LHCN-M2 (cell line): ENCODE measurements at places on chromosomes 5 and 9. TPM values are rescaled to one million over a fixed set of nuclear protein-coding genes. Genes with fewer than 3 reads are reported as not detected.

TJP2 gene
- 25.7 and 28.2 TPM in 2 replicates for total RNA-seq

TRAF1 gene
- 0.90 and 0.98 TPM in 2 replicates for total RNA-seq

SLC36A3 gene
- not detected in 2 replicates for total RNA-seq

AHRR gene
- total RNA-seq, result 43.2 and 52.0 TPM in 2 replicates

MSMP gene
- not detected in 2 replicates for total RNA-seq

SLCO6A1 gene
- total RNA-seq, result not detected in 2 replicates

FOXE1 gene
- total RNA-seq, result not detected in 2 replicates

FCN2 gene
- total RNA-seq, result not detected in 2 replicates

APBA1 gene
- total RNA-seq, result 3.1 TPM in 2 replicates

HAPLN1 gene
- under 0.01 TPM in 1 of 2 replicates, not detected in the other for total RNA-seq

CWC27 gene
- 9.0 and 14.5 TPM in 2 replicates for total RNA-seq

ABL1 gene
- 63.4 and 70.9 TPM in 2 replicates for total RNA-seq

PCDHGB1 gene
- total RNA-seq, result 6.8 and 8.1 TPM in 2 replicates

GRM6 gene
- total RNA-seq, result not detected in 2 replicates

GRCh38 chr5:178544166-178544834, 45.9 kb downstream of the COL23A1 start:
- DNase-seq, result no peak

DNA sequence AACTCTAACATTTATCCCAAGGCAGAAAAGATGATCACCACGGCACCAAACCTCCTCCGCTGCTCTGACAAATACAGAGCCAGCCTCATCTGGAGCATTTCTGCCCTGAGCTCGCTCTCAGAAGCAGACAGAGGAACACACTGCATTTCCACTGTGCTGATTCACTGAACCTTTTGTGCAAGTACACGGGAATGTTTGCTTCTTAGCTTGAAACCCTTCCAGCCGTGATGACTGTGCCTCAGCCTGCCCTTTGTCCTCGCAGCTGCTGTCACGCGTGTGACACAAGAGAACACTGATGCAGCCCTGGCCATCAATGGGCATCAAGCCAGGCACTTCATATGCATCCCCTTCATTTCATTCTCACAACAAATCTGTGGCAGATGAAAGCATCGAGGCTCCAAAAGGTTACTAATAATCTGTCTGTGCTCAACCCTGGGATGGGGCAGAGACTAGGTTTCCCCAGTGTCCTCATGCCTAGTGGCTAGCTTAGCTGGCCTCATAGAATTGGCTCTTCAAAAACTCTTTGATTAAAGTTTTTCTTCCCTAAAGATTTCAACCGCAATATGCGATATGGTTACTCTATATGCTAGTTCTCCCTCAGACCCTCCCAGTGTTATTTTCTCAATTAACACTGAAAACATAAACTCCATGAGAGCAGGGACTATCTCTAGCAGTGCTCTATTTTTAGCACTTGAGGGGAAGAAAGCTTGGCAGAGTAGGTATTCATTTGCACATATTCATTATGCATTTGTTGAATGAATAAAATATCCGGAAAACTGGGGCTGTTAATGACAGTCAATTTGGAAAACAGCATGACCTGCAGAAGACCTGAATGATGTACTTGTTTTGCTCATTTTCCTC, 7.3 kb downstream of the CDC14B start:
- DNase-seq, result peak; percentile 93

GRCh38 chr5:10601246-10602030, 37.6 kb downstream of the ANKRD33B start:
- DNase-seq, result peak; percentile 84

DNA sequence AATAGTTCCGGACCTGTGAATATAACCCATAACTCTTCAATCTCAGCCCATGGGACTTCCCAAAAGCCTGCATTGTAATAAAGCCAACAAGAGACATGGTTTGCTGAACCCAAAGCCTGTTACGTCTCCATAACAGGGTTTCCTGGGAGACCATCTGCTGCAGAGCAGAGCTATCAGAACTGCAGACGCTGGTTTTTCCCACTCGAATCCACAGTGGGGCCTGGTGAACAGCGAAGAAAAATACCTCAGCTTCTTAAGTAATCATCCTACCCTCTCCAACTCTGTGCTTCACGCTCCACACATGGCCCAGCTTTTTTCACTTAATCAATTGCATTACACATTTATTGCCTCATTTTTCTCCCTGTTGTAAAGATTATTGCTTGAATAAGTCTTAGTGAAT, 409.5 kb upstream of the GRIA1 start:
- DNase-seq, result no peak

DNA sequence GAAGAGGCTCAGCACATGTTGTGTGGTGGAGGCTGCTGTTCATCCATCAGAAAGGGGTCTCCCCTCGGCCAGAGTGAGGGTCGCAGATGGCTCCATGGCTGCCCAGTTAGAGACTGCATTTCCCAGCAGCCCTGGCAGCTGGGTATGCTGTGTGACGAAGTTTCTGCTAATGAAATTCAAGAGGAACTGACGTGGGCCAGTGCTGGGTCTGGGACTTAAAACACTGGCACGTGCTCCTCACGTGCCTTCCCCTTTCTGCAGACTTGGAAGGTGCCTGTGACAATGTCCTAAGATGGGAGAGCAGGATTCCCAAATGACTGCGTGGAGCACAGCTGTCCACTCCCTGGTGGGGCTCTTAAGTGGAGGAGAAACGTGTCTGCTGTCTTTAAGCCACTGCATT, 114.5 kb upstream of the RAPGEF1 start:
- DNase-seq, result no peak

DNA sequence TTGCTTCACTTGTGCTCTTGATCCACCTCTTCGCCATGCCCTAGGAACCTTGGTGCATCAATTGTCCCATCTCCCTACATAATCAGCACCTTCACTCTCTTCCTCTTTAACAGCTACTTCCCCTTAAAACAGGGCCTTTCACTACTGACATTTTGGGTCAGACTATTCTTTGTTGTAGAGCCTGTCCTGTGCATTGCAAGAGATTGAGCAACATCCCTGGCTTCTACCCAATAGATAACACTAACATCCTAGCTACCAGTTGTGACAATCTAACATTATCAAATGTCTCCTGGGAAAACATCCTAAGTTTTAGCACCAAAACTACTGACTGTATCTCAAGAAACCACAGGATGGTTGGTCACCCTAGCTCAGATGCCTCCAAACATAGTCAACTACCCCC, 854.3 kb upstream of the DMAC1 start:
- no peak for DNase-seq

DNA sequence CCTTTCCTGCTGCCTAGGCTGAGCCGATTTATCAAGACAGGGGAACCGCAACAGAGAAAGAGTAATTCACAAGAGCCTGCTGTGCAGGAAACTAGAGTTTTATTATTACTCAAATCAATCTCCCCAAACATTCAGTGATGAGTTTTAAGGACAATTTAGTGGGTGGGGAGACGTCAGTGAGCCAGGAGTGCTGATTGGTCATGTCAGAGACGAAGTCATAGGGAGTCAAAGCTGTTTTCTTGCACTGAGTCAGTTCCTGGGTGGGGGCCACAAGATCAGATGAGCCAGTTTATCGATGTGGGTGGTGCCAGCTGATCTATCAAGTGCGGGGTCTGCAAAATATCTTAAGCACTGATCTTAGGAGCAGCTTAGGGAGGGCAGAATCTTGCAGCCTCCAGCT, 19.0 kb downstream of the SNX24 start:
- no peak for DNase-seq

DNA sequence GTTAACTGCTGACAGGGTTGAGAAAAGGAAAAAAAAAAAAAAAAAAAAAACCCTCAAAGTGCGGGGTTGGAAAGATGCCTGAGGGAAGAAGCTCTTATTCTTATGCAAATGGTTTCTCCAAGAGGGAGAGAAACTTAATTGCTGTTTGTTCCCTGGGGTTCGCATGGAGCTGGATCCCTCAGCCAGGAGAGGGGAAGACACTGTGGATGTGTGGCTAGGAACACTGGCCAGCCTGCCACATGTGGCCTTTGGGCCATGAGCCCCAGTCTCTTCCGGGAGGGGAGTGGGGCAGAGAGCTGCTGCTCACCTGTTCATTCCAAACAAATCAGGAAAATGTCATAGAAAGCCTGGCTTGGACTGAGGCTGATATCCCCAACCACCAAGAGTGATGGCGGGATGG, 9.4 kb upstream of the SCGB3A2 start:
- no peak for DNase-seq

GRCh38 chr5:83527221-83527620, 55.7 kb downstream of the VCAN start:
- DNase-seq, result peak; percentile 77

DNA sequence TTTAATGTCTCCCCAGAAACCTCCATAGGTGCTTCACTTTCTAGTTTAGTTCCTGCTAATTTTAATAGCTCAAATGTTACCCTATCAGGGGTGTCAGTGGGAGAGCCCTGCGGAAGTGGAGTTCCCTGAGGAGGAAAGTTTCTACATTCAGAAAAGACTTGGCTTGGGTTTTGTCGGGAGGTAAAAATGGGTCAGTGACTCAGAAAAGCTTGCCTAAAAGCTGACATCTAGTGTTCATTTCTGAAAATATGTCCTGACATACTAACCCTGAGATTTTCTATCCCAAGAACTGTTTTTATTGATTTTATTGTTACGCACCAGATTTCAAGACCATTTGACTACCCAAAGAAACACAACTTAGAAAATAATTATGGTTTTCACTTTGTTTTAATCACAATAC, 40.9 kb upstream of the GLDC start:
- DNase-seq, result peak; percentile 32

- peak; percentile 48 for DNase-seq
These were observed 132.4 kb upstream of the EPB41L4A start for GRCh38 chr5:112551419-112552032.

GRCh38 chr5:91179018-91179417, 204.1 kb downstream of the ARRDC3 start:
- no peak for DNase-seq

- DNase-seq, result no peak
These were observed 181.3 kb downstream of the ESM1 start for GRCh38 chr5:54804086-54804485.

GRCh38 chr5:133839090-133839489, 129.3 kb downstream of the C5orf15 start:
- no peak for DNase-seq

GRCh38 chr9:97136421-97136820, 97.5 kb upstream of the CTSV start:
- DNase-seq, result no peak

- no peak for DNase-seq
These were observed 11.4 kb downstream of the PSD2 start for GRCh38 chr5:139806726-139807646.

- no peak for DNase-seq
These were observed 4.8 kb downstream of the NR3C1 start for GRCh38 chr5:143398451-143399237.

DNA sequence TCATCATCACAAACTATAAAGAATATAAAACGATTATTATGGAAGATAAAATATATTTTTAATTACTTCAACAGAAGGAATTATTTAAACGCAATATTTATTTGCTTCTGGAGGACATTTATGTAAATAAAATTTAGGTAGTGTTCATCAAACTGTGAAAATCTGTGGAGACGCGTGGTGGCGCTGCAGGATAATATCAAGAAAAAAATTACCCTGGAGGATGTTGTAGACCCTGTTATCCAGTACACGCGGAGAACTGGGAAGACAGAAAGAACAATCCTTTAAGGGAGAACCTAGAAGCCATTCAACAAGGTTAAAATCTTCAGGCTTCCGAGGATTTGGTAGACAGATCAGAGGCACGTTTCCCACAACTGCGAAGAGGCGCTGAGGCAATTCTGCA, at the start of gene PCDHB12:
TSS of gene PCDHB12 (plus strand) at position 242 of the 400 bp plus-strand sequence. CDS start 189 bp downstream, outside the sequence.
- peak; percentile 62 for DNase-seq

DNA sequence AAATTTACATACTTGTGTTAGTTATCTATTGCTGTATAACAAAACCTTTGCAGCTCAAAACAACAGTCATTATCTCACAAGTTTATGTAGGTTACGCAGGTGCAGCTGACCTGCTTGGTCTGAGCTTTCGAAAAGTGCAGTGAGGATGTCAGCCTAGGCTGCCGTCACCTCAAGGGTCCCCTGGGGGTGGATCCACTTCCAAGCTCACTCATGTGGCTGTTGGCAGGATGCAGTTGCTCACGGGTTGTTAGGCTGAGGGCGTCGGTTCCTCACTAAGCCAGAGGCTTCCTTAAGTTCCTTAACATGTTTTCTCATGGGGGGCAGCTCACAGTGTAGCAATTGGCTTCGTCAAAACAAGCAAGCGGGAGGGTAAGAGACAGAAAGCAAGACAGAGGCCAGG, 139.8 kb downstream of the DOCK8 start:
- no peak for DNase-seq

GRCh38 chr9:121700165-121700831, 48.9 kb downstream of the DAB2IP start:
- no peak for DNase-seq

GRCh38 chr5:62143268-62144229, 162.5 kb upstream of the KIF2A start:
- peak; percentile 33 for DNase-seq

DNA sequence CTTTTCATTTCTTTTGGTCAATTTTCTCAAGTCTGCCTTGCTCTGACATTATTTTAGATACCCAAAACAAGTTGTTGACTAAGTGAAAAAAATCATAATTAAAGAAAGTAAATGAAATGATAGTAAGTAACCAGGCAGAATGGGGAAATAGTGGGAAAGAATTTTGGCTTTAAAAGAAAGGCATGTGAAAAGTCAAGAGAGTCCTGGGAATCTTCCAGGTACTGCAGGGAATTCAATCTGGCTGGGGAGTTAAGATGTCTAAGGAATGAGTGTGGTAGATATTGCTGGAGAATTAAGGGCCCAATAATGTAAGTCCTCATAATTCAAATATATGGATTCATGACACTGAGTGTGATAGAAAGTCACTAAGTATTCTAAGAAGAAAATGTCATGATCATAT, 123.1 kb upstream of the PAPPA start:
- no peak for DNase-seq

GRCh38 chr5:174098694-174099093, 53.2 kb downstream of the NSG2 start:
- no peak for DNase-seq

- DNase-seq, result no peak
These were observed 454.1 kb downstream of the ZNF608 start for GRCh38 chr5:124292322-124292855.

DNA sequence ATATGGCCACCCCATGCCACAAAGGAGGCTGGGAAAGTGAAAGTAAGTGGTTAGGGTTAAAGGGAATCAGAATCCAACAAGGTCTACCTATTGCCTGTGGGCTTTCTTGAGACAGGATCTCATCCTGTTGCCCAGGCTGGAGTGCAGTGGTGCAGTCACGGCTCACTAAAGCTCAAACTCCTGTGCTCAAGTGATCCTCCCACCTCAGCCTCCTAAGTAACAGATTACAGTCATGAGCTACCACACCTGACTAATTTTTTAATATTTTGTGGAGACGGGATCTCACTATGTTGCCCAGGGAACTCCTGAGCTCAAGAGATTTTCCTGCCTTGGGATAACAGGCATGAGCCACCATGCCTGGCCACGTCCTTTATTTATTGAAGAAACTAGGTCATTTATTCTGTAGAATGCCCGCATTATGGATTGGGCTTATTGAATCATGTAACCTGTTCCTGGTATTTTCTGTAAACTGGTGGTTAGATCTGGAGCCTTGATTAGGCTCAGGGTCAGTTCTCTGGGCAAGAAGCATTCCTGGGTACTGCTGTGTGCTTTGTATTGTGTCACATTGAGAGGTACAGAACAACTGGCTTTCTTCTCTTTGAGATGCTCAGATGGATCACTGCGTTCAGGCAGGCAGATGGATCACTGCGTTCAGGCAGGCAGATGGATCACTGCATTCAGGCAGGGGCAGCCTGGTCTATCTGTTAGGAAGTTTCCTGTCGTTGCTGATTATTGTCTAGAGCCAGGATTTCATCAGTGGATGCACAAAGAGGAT, 41.6 kb downstream of the ERGIC1 start:
- DNase-seq, result no peak
